ENCODE measurements at places on chromosomes 6 and 20. TPM values are rescaled to one million over a fixed set of nuclear protein-coding genes. Genes with fewer than 3 reads are reported as not detected.

The HEY2 gene
- total RNA-seq: not detected

The SLCO4A1 gene
- total RNA-seq: 3.9 TPM

The ADGRB3 gene
- not detected for total RNA-seq

The OSTM1 gene
- 46.2 TPM for total RNA-seq

The POU3F2 gene
- 0.05 TPM for total RNA-seq

The LY86 gene
- total RNA-seq: not detected

The SSR1 gene
- 279 TPM for total RNA-seq

The TOMM34 gene
- total RNA-seq: 99.6 TPM

The FAM83C gene
- not detected for total RNA-seq

All from HFFc6 (cell line).